A549 treated with DMSO at 1 μM for 4 hours (cell line): ENCODE measurements at places on chromosomes 3 and 15. TPM values are rescaled to one million over a fixed set of nuclear protein-coding genes. Genes with fewer than 3 reads are reported as not detected.

The GRAMD2A gene
- 0.13 TPM in 1 of 5 replicates, not detected in the others for total RNA-seq

The SH2D7 gene
- not detected in 5 replicates for total RNA-seq

The KY gene
- 0.07 to 0.14 TPM (median 0.09 TPM) in 3 of 5 replicates, not detected in the others for total RNA-seq

The HDC gene
- 0.06 to 0.14 TPM (median 0.14 TPM) in 3 of 5 replicates, not detected in the others for total RNA-seq

The DNAJA4 gene
- 0.12 TPM in 1 of 5 replicates, not detected in the others for total RNA-seq

The CDCP1 gene
- total RNA-seq, result 15.3 to 20.0 TPM (median 17.6 TPM) in 5 replicates

The EHHADH gene
- total RNA-seq, result 1.9 to 3.4 TPM (median 2.4 TPM) in 5 replicates

The CCR9 gene
- total RNA-seq, result not detected in 5 replicates

The ATP13A4 gene
- total RNA-seq, result 0.24 TPM in 1 of 5 replicates, not detected in the others

The FBXO22 gene
- total RNA-seq, result 57.8 to 94.2 TPM (median 88.0 TPM) in 5 replicates

The NMNAT3 gene
- 1.0 to 1.9 TPM (median 1.2 TPM) in 5 replicates for total RNA-seq

The TFDP2 gene
- 14.8 to 20.9 TPM (median 18.8 TPM) in 5 replicates for total RNA-seq

The TNNC1 gene
- total RNA-seq, result 1.2 to 2.0 TPM (median 1.4 TPM) in 5 replicates

The UACA gene
- total RNA-seq, result 50.0 to 68.4 TPM (median 60.1 TPM) in 5 replicates

The MFSD1 gene
- 45.0 to 52.0 TPM (median 46.9 TPM) in 5 replicates for total RNA-seq

The TRIM42 gene
- total RNA-seq, result not detected in 5 replicates

The BOC gene
- total RNA-seq, result 6.9 to 8.7 TPM (median 7.5 TPM) in 5 replicates

The TUSC7 gene
- total RNA-seq, result not detected in 5 replicates

The GCNT3 gene
- 156 to 216 TPM (median 179 TPM) in 5 replicates for total RNA-seq
